ENCODE measurements at places on chromosomes 2 and 18.
A peak's percentile ranks its signal among the peaks of the same experiment; 100 is the strongest.

DNA sequence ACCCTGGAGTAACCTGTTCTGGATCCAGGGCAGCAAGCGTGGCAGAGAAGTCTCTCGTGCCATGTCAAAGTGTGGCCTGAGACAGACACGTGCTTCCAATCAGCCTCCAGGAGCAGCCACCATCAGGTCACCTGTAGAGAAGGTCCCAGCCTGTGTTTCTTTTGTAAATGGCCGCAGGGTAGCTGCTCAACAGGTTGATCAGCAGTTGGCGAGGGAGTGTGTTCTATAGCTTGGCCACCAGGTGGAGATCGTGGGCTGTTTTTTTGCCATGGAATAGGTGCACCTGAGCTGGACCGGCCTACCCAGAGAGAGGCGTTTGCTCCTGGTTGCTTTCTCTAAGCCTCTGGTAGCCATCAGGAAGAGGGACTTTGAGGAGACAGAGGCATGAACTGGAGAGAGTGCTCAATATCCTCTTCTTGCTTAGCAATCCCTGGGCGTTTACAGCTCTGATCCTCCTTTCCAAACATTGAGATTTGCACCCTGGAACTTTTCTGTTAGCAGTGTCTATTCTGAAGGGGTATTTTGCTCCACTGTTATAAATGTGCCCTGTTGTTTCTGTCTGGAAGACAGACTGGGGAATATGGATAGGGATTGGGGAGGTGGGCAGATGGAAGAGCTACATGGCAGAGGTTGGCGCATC is 34.2 kb upstream of the EN1 start:
- DNase-seq, result peak; percentile 62

DNA sequence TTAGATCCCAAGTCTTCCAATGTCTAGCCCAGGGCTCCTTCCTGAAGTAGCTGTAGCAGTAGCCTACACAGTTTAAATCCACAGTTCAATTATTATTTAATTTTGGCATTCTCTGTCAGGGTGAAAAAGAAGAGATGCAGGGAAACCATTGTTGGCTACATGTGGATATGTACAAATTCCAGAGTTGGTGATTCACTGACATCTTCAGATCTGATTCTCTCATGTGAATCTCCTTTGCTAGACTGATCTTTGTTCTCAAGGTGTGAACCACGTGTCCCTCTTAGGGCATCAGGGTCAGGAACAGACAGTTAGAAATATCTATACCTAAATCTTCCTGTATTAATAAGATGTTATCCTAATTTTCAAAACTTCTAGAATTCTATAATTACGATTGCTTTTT is 36.7 kb downstream of the ADCYAP1 start:
- no peak for DNase-seq

DNA sequence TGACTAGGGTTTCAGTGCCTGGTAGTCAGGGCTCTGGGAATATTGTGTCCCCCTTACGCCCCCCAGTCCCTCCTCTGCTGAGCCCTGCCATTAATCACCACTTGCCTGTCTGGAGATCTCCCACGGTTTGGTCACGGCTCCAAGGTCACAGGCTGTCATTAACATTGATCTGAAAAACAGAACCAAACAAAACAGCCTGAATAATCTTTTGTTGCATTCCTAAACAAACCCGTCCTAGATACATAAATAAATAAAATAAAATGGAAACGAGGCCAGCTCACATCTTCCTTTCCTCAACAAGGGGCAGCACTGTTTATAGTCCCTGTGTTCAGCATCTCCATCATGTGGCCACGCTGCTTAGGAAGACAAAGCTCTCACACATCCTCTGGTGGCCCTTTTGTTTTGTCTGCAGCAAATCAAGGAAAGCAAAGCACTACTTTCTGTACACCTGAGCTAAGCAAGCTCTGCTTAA is 282.8 kb downstream of the AGPS start:
- DNase-seq, result no peak

DNA sequence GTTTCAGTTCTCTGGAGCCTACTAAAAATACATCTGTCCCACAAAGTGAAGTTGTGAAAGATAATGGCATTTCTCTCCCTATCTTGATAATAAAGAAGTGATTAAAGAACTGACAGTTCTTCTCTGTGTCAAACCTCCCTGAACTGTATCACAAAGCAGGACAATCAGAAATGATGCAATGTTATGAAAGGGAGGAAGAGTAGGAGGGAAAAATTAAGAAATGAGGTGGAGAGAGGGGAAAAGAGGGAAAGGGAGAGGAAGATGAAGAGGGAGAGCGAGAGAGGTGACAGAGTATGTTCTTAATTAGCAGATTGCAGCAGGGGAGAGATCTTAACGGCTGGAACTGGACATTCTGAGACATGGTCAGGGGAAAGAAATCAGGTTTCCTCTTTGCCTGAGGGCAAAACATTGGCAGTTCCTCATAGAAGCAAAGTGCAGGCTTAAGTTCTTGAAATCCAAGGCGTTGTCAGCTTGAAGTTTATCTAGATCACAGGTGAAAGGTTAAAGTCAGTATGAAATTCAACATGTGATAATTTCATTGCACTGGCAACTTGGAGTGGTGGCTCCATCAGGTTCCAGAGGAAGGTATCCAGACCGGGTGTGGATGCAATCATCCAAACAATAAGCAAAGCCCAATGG is 54.6 kb downstream of the RDH14 start:
- no peak for DNase-seq

DNA sequence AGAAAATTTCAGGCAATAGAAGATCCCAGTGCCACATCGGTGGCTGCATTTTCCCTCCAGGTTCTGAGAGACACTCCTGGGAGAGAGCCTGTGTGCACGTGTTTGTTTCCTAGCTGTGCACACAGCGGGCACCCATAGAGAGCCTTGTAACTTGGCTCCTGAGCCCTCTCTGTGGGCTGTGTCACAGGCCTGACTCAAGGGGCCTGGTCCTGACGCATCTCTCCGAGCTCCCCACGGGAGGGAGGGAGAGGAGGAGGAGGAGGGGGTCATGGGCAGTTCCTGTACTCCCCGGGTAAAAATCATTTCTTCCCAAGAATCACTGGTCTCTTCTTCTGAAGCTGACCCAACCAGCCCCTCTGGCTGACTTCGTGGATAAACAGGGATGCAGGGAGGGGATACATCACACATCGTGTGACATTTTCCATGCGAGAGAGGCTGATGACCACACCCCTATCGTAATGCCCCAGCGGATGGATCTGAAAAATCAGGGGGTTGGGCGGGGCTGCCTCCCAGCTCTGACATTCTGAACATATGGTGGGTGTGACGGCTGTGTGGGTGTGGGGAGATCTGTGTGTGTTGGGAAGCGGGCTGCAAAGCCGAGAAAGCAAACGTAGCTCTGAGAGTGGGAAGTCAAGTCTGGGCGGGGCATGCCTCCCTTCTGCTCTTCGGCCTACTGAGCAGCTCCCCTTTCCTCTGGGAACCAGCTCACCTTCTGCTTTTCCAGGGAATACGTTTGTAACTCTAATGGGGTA is 308.3 kb upstream of the HS6ST1 start:
- DNase-seq, result no peak

DNA sequence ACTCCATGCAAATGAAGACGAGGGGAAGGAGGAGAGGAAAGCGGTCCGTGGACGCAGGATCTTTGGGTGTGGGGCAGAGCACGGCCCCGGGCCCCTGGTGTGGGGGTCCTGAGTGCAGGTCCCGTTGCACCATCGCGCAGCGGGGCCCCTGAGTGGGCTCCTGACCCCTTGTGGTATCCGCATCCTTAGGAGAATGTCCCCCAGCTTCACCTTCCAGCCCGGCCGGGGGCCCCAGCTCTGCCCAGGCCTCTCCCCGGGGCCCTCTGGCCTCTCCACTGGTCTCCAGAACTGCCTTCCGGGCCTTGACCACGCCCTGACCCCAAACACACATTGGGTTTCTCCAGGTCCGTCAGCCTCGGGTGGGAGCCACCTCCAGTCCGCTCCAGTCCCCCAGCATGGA is 431.8 kb upstream of the SALL3 start:
- no peak for DNase-seq

DNA sequence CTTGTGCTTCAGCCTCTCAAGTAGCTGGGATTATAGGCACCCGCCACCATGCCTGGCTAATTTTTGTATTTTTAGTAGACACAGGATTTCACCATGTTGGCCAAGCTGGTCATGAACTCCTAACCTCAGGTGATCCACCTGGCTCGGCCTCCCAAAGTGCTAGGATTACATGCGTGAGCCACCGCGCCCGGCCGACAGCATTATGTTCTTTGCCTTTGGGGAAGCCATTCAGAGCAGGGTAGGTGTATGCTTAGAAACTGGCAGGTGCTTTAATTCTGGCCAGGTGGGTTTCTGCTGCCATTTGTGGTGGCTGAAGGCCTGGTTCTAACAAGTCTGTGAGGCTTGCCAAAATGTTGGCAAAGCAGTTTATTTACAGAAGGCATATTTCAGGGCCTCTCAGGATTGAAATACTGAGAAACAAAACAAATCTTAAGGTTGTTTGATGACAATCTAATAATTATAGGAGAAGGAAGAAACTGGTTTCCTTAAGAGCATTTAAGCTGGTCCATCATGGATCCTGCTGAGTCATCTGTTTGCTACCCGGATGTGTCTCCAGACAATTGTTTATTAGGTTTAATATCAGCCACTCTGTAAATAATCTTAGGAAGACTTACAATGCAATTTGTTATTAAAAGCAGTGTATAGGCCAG is 16.0 kb downstream of the SLC20A1 start:
- no peak for DNase-seq

GRCh38 chr2:222364285-222364895 is 60.0 kb upstream of the SGPP2 start:
- DNase-seq, result peak; percentile 32

- no peak for DNase-seq
These were observed 879 bp upstream of the GALNT5 start for GRCh38 chr2:157256626-157257025.

- DNase-seq, result no peak
These were observed 78.0 kb upstream of the NFATC1 start for GRCh38 chr18:79317703-79318102.

DNA sequence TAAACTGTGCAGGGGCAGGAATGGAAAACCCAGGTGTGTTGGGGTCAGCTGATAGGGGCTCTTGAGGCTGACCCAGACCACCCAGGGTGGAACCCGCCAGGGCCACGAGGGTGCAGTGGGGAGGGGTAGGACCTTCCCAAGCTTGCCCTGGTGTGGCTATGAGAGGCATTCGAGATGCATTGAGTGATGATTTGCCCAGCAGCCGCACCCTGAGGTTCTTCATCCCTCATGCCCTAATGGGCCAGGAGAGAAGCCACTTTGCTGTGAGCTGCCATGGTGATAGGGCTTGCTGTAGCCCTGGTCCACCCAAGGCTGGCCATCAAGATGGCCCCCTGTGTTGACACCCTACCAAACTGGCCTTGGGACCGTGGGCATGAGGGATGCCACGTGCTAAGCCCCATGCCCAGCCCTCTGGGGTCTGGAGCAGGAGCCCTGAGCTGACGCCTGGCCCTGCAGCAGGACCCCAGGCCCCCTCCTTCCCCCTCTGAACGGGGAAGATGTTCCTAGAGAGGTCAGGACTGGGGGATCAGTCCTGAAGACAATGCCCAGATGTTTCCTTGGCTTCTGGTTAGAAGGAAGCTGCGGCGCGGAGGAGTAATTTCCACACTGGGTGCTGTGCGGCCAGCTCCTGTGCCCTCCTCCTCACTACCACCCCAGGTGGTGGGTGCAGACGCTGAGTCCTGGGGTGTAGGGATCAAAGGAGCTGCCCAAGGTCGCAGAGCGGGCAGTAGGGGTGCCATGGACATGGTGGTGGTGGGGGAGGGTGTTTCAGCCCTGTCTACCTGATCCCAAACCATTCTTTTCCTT is 122.5 kb upstream of the HDAC4 start:
- DNase-seq, result peak; percentile 80

GRCh38 chr2:177326005-177326404 is 61.5 kb upstream of the NFE2L2 start:
- no peak for DNase-seq

- DNase-seq, result no peak
These were observed 6.8 kb downstream of the ESCO1 start for GRCh38 chr18:21593540-21594257.

DNA sequence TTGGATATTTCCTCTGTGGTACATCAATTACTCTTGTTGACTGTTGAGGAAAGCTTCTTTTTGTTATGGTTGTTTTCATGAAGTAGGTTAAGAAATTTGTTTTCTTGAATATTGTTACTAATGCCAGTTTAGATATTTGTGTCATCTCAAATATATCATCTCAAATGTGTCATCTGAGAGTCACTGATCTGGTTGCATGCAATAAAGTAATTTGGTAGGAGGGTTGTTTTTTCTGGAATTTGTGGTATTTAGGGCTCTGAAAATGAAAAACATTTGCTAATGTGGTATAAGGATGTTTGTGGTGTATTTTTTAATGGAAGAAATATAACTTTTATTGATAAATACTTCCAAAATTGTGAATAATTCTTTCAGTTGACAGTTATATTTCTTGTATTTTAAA is 117.7 kb downstream of the GREB1L start:
- no peak for DNase-seq

DNA sequence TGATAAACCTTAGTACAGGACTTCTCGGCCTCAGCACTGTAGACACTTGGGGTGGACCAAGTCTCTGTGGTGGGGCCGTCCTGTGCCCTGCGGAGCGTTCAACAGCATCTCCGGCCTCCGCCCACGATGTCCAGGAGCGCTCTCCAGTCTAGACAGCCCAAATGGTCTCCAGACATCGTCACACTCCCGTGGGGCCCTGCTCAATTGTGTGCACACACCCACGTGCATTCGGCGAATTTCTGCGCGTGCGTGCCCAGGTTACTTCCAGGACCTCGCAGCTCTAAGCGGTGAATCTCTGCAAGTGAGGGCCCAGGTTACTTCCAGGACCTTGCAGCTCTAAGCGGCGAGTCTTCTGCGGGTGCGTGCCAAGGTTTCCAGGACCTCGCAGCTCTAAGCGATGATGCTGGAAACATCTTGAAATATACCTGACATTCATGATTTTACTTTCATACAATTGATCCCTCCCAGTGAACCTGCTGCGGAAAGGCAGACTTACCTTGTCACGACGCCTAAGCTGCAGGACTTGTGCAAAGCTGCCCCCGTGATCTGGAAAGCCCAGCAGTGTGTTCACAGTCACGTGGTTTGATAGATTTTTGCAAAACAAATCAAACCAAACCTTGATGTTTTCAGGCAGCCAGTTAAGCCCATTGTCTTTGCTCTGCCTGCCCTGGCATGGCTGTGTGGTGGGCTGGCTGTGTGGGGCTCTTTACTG is 16.1 kb upstream of the OTOS start:
- DNase-seq, result no peak

DNA sequence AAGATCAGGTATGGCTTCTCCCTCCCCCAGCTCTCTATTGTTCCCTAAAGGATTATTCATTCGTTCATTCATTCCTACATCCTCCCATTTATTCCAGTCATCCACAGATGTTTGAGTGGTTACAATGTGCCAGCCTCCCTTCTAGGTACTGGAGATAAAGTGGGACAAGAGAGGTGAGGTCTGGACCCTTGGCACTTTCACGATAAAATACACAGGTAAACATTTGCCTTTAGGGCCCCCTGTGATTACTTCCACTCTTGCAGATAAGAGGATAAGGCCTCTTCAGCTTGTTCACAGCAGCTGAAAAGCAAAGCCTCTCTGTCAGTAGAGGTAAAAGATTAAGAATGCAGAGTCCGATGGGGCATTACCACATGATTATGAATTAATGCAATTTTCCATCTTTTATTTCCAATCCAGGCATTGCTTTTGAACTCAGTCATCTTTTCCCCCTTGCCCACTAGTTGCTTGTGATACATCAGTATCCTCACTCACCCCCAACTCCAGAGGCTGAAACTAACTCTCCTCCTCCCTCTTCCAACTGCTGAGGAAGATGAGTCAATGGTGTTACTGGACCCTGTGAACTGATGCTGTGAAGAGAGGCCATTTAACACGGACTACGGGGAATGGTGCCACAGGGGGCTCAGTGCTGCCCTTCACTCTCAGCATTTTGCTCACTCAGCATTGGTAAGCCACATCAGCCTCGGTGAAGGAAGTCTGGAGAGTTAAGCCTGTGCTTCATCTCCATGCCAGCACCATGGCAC is 1.1 kb upstream of the DPP4 start:
- DNase-seq, result no peak
